Activated B cell treated with CpG ODN at 0.5 μM for 24 hours (primary cell): ENCODE measurements at places on chromosomes 16 and 17. TPM values are rescaled to one million over a fixed set of nuclear protein-coding genes. Genes with fewer than 3 reads are reported as not detected.

- peak; percentile 90 for DNase-seq
Measured at GRCh38 chr16:30407102-30407803, at the start of gene ZNF771. ZNF771 (plus strand) TSS chr16:30407606; CDS start chr16:30408054, 448 bp downstream.

DNA sequence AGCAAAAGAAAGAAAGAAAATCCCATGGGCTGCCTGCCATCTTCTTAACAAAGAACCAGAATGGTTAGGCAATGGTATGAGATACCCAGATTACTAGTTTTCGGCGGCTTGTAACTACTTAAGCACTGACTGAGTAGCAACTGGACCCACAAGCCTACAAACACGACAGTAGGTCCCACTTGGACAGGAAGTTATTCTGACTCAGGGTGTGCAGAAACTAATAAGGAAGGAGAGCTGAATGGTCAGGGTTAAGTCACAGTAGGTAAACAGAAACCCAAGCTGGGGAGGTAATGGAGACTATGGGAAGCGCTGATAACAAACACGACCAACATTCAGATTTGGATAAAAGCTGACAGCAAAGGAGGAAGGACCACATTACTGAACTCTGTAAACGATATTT lies 10.4 kb upstream of the HLF start:
- no peak for DNase-seq

- DNase-seq = no peak
Measured at GRCh38 chr17:3643889-3644349, 7.4 kb downstream of the CTNS start.

GRCh38 chr16:53147500-53148065 lies 92.8 kb downstream of the CHD9 start:
- no peak for DNase-seq

- no peak for DNase-seq
Measured at GRCh38 chr17:48500435-48501426, 30.1 kb downstream of the HOXB1 start.

- DNase-seq = no peak
Measured at GRCh38 chr17:29165800-29166506, 14.2 kb downstream of the MYO18A start.

- DNase-seq = no peak
Measured at GRCh38 chr16:59144841-59145240, 410.7 kb upstream of the GOT2 start.

GRCh38 chr17:35725058-35725457 lies 6.4 kb upstream of the RASL10B start:
- DNase-seq = no peak

DNA sequence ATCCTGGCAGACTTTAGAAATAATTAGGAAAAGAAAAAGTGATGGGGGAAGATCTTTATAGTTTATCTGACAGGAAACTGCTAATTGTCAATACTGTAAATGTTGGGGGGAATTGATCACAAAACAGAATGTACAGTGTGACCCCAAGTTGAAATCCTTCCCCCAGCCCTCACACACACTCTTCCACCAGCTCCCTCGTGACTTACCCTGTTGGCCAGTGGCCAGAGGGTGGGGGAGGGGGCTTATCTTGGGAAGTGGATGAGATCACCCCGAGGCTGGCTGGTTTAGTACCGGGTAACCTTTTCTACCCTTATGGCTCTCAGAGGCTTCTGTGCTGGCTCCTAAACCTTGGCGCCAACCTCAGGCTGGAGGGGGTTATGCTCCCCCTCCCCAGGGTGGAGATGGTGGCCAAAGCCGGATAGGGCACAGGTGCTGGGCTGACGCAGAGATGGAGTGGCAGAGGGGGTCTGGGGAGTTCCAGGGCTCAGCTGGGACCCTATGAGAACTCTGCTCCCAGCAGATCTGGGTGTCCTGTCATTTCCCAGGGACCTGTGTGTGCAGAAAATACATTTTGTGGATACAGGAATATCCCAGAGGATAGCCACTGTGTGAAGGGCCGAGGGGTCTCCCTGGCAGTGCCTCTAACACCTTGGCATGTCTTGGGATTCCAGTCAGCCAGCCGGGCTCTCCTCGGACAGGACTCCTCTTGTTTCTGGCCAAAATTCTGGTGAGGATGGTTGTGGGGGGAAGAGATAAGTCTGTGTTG lies 18.6 kb downstream of the CDH16 start:
- no peak for DNase-seq

GRCh38 chr17:50570528-50570927 lies 10.0 kb downstream of the CACNA1G start:
- DNase-seq = no peak

DNA sequence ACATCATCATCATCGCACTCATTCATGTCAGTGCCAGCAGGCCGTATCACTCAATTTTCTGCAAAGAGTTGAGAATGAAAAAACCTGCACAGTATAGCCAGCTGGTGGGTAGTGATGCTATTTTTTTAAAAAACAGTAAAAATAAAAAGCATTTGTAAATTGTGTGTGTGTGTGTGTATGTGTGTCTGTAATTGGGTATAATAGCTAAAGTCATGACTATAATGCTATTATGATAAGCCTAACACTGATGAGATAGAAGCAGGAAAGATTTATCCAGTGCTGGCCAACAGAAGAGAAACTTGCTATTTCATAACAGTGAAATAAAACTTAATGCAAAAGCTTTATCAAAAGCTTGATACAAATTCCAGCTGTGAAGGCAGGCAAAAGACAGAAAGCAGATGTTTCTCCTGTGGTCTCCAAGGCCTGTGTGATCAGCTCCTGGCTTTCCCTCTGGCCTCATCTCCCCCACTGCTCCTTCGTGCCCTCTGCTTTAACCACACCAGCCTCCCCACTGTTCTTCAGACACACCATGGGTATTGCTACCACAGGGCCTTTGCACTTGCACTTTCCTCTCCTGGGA lies 206.2 kb upstream of the IRX5 start:
- no peak for DNase-seq

DNA sequence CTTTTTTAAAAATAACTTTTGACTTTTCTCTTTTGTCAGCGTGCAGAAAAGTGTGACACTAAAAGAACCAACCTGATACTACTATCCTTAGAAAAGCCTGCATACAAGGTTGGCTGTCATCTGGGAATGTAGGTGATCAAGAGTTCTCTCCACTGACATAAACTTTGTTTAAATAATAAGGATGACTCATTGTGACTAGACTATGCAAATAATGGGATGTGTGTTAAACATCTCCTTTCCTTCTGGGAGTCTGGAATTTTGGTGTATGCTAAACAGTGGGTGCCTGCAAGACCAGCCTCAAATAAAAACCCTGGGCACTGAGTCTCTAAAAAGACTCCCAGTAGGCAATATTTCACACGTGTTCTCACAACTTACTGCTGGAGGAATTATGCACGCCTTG lies 373.4 kb downstream of the CNTNAP4 start:
- no peak for DNase-seq

- no peak for DNase-seq
Measured at GRCh38 chr17:7538891-7539545, 9.8 kb upstream of the TNFSF12 start.

- no peak for DNase-seq
Measured at GRCh38 chr16:16797239-16797638, 418.3 kb downstream of the NPIPA7 start.

The EVI2B gene
- 104 and 111 TPM in 2 replicates for total RNA-seq

The KRTAP9-4 gene
- total RNA-seq = not detected in 2 replicates
